Natural killer cell treated with Interleukin-12 subunit alpha and Interleukin-12 subunit beta and Interleukin-15 and Interleukin-18, amount 100 ng/mL, for 72 hours (primary cell): ENCODE measurements at places on chromosomes 1 and 21. TPM values are rescaled to one million over a fixed set of nuclear protein-coding genes. Genes with fewer than 3 reads are reported as not detected.
A peak's percentile ranks its signal among the peaks of the same experiment; 100 is the strongest.

The APOBEC4 gene
- total RNA-seq = not detected

The A3GALT2 gene
- total RNA-seq = not detected

The TMCC2 gene
- 28.8 TPM for total RNA-seq

The MORN1 gene
- 4.0 TPM for total RNA-seq

The SORT1 gene
- total RNA-seq = 5.8 TPM

The ELAVL4 gene
- not detected for total RNA-seq

The OR2G2 gene
- not detected for total RNA-seq

DNA sequence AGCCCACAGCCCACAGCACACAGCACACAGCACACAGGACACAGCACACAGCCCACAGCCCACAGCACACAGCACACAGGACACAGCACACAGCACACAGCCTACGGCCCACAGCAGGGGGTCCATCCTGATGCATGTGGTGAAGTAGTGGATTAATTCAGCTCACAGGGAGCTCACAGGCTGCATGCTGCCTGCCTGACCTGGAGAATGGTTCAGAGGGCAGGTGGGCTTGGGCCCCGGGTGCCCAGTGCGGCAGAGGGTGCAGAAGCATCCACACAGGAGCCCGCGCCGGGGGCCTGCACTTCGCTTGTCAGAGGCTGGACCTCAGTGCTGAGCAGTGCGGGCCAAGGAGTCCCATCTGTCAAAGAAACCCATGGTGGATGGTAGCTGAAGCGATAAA, 21.1 kb upstream of the AJAP1 start:
- no peak for DNase-seq

- no peak for DNase-seq
These were observed 145.3 kb upstream of the COL6A1 start for GRCh38 chr21:45836268-45836655.

DNA sequence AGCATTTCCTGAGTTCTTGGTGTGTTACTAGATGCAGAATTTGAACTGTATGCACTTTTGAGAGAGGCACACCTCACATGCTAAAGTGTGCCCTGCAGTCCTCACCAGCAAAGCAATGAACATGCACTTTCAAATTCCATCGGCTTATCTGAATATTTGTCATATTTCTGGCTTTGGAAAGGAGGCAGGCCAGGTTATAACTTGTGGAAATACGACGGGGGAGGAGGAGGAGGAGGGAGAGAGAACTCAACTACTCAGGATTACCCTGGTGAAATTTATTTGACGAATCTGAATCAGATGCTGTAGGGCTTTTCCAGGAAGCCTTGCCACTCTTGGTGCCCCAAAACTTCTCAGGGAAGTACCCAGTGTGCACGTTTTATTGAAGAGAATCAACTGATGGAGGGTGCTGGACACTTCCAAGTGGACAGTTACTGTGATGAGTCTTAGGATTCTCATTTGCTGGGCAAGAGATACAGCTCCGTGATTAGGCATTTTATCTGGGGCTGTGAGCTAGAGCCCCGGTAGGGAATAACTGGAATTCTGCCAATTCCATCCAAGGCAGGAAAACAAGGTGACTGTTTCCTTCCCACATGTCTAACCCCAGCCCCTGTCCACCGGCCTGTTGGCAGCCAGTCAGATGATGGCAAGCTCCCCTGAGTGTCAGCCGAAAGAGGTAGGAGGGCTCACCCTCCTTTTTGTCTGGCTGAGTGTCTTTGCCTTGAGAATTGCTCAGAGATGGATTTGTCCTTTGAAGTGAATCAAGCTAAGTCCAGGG, 3.8 kb downstream of the PDPN start:
- no peak for DNase-seq

- DNase-seq = peak; percentile 34
These were observed 27.1 kb downstream of the FTCD start for GRCh38 chr21:46128106-46128932.

GRCh38 chr1:117563492-117563875, 42.4 kb upstream of the TENT5C start:
- DNase-seq = no peak

- peak; percentile 66 for DNase-seq
These were observed 30.8 kb upstream of the RPTN start for GRCh38 chr1:152189657-152190442.

DNA sequence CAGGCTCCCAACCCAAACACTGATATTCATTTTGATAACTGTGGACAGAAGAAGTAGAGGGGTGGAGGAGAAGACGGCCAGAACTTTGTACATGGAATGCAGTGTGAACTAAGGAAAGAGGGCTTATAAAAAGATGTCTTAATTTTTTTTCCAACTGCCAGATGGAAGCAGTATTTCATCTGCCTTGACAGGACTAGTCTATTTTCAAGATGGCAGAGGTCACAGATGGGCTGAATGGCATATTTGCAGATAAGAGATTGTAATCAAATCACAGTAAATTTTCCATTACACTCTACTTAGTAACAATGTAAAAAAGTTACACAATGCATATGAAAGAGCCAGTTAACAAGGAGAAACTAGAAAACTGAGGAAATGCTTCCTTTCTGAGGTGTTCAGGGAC, 246.8 kb upstream of the FMN2 start:
- no peak for DNase-seq

- no peak for DNase-seq
These were observed 15.9 kb downstream of the BMP8A start for GRCh38 chr1:39507230-39507928.

- DNase-seq = no peak
These were observed 393.9 kb downstream of the PLPP3 start for GRCh38 chr1:56185493-56185892.

DNA sequence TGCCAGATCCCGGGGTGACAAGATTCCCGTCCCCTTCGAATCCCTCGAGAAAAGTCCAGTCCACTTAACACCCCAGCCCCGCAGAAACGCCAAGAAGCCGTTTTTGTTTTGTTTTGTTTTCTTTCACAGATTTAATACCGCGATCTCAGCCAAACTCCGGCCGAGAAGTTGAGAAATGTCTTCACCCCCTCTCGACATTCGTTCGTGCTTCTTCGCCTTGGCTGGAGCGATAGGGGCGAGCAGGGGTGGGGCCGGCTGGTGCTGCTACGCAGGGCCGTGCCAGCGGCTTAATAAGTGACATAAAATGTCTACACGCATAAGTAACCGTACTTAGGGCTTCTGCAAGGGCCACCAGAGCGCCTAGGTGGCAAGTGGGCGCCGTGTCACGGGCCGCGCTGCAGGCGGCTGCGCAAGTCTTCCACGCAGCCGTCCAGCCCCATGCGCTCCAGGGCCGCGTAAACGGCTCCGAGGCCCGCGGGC, 4.9 kb downstream of the TNFRSF25 start:
- DNase-seq = no peak

DNA sequence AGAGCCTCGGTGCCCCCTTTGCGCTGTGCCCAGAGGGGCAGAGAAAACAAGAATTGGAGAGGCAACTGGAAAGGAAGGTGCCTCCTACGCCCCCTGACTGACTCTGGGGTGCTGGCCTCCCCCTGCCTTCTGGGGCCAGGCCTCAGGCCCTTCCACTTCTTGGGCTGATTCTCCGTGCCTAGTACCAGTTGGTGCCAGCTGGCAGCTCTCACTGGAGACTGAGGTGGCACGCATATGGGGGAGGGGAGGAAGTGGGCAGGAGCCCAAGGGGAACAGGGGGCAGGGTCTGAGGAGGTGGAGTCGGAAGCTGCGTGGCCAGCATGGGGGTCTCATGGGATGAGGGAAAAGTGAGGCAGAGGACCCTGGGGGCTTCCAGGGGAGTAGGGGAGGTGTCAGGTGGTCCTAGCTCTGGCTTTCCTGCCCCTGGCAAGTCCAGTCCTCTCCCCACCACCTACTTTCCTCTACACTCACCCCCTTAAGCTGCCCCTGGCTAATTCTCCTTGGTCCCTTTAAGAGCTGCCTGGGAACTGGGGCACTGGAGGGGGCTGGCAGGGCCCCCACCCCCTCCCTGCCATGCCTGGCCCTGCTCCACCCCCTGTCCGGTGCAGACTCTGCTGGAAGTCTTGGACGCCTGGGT, 6.5 kb upstream of the SEMA4A start:
- no peak for DNase-seq

DNA sequence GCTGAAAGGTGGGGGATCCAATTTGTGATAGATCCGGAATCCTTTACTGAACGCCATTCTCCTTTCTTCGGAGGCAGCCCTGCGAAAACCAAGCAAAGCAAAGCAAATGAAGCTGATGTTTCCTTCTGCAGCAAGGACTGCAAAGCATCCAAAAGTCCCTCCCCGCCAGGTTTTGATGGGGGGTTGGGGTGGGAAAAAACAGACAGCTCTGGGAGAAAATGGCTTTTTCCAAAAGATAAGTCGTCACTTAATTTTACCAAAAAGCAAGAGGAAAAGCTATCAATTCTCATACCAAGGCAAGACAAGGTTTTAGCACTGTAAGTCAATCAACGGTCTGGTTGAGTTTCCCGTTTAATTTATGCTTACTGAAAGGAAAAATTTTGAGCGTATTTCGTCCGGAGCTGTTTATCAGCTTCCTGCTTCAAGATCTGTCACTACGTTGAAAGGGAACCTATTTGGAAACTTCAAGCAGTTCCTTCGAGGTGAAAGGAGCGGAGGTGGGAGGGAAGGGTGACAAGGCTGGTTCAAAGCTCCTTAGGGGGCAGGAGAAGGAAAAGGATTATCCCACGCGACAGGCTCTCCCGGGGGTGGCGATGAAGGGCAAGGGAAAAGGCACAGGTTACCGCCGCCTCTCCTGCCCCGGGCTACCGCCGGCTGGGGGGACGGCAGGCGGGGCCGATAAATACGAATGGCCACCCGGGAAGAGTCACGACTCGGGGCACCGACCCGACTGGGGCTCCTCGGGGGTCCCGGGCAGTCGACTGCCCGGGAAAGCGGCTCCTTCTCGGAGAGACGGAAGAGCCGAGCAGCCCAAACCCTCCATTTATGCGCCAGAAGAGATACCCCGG, 750 bp downstream of the SYNJ1 start:
- DNase-seq = no peak

DNA sequence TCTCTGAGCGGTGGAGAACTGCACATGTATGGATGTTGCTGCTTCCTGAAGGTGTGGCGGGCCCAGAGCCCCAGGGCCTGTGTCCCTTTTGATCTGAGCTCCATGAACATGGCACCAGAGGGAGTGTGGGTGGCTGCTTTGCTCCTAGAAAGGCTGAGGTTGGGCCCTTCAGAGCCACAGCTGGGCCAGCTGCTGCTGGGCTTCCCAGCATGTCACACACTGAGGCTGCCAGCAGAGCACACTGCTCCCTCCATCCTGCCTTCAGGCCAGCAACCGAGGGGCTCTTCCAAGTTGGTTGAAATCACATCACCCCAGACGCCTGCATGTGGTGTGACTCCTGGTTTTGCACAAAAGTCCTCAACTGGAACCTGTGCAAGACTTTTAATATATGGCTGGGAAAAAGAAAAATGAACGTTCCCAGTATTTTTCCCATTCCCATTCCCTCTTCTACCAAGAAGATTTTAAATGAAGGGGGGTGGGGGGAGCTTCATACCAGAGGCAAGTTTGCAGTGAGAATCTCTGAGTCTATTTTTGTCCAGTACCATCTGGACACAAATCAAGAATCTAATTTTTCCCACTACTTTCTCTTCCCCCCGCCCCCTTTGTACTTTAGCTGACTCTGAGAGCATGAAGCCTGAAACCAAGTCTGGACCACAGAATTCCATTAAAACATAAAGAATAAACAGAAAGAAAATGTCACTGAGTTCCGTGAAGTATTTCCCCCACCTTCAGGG, 26.2 kb upstream of the NGF start:
- no peak for DNase-seq

GRCh38 chr1:52916241-52916975, 5.1 kb downstream of the ECHDC2 start:
- no peak for DNase-seq

GRCh38 chr1:184380468-184380867, 6.4 kb upstream of the C1orf21 start:
- DNase-seq = no peak

GRCh38 chr1:172308577-172308976, 111.9 kb upstream of the C1orf105 start:
- no peak for DNase-seq

DNA sequence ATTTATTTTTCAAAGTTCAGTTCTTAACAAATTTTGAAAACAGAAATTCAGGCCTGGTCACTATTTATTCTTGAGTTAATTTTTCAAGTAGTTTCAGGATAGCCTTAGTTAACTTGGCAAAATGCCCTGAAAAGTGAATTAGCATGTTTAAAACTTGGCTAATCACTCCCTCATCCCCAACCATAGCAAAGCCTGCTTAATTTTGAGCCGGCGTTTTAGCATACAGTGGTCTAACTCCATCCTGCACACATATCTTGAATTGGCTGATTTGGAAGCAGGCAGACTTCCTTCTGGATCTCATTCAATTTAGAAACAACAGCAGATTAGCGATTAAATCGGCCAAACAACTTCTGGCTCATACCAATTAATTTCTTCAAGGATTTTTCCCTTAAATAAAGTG, 439.2 kb downstream of the PTBP2 start:
- no peak for DNase-seq

DNA sequence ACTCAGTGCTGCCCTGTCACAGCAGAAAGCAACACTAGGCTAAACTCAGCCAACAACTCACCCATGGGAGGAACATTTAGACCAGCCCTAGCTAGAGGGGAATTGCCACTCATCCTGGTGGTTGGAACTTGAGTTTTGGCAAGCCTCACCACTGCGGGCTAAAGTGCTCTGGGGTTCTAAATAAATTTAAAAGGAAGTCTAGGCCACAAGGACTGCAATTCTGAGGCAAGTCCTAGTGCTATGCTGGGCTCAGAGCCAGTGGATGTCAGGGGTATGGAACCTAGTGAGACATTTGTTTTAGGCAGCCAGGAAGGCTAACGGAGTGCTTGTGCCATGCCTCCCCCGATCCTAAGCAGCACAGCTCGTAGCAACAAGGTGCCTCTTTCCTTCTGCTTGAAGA, 78.0 kb downstream of the RGS13 start:
- no peak for DNase-seq

DNA sequence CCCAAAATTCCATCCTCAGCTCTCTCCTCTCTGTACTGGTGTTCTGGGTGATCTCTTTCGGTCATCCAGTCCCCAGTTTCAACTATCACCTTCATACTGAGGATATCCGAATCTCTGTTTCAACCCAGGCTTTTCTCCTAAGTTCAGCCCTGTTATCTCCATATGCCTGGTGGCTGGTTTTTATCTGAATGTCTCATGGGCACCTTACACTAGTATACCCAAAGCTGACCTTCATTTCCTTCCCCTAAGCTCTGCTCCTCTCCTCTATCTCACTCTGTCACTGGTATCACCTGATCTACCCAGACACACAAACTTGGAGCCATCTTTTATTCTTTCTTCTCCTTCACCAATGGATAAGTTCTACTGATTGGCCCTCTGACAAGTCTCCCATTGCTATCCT, 53.0 kb downstream of the LRRC71 start:
- DNase-seq = no peak

- peak; percentile 88 for DNase-seq
These were observed 13.5 kb downstream of the ADAMTSL4 start for GRCh38 chr1:150562446-150563339.

- no peak for DNase-seq
These were observed 27.7 kb downstream of the NENF start for GRCh38 chr1:212460376-212460775.

GRCh38 chr1:65442442-65442841, 22.0 kb downstream of the LEPR start:
- no peak for DNase-seq

DNA sequence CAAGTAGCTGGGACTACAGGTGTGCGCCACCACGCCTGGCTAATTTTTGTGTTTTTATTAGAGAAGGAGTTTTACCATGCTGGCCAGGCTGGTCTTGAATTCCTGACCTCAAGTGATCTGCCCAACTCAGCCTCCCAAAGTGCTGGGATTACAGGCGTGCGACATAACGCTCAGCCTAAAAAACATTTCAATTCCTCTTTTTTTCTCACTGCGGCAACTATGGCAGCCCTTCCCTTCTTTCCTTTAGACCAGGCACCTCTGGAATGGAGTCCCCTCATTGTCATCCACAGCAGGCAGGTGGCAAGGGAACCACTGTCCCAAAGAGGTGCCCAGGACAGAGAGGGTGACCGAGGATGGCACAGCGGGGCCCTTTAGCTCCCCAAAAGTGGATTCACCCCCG, 14.1 kb downstream of the CEP104 start:
- DNase-seq = no peak
